ENCODE measurements at places on chromosomes 1 and 21. TPM values are rescaled to one million over a fixed set of nuclear protein-coding genes. Genes with fewer than 3 reads are reported as not detected.

Gene RAB3B
- under 0.01 TPM for total RNA-seq

Gene SV2A
- 0.58 TPM for total RNA-seq

Gene OR2L8
- total RNA-seq: not detected

Gene NPHS2
- 0.55 TPM for total RNA-seq

Gene SPRR2A
- total RNA-seq: not detected

Gene HES3
- total RNA-seq: not detected

Gene IL19
- not detected for total RNA-seq

GRCh38 chr1:46725736-46726108 lies 6.8 kb upstream of the EFCAB14 start:
- no peak for DNase-seq

GRCh38 chr1:31383967-31384366 lies 11.1 kb upstream of the FABP3 start:
- no peak for DNase-seq

- no peak for DNase-seq
Observed at GRCh38 chr1:230877146-230877923, 9.0 kb upstream of the C1orf198 start.

DNA sequence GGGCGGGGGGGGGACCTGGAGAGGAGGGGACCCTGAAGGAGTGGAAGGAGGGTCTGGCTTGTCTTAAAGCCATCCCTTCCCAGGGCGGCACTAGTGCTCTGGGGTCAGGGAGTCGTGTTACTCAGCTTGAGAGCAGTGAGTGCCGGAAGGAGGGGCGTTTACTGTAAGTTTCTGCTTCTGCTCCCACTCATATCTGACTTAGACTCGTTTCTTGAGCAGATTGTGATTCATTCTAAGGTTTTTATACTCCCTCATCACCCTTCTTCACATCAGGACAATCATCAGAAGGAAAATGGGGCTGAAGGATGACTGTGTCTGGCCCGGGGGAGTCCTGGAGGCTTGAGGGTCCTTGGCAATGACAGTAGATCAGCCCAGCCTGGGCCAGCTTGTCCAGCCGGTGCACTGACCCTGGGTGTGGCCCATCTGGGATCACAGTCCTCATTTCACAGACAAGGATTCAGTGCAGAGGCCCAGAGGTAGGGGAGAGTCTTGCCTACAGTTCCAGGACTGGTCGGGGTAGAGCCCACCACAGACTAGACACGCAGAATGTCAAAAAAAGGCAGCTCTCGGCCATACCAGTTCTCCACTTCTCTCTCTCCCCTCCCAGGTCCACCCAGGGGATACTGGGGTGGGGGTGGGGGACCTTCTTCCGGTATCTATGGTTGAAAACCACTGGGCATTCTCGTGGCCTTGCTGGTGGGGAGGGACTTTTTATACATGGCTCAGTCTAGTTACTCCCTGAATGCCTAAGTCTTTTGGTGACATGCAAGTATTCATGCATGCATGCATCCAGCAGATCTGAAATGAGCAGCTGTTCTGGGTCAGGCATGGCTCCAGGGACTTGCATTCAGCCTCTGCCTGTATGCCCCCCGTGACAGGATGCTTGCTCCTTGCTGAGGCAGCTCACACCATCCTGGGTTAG lies 5.1 kb downstream of the TNFRSF8 start:
- DNase-seq: peak; percentile 78

DNA sequence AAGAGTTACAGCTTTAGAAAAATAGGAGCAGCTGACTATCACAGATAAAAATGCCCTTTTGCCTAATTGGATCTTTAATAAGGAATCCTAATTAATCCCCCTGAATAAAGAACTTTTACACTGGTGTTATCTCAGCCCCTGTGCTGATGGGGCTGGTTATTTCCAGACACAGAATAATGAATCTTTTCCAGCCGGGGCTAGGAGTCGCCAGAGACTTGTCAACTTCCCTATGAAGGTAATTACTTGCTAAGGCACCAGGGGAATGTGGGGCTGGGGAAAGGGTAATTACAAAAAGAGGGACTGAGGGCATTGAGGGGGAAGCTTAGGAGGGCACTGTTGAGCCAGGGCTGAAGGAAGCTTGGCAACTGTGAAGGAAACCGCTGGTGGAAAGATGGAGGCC lies 34.5 kb downstream of the HMGB4 start:
- DNase-seq: no peak

- no peak for DNase-seq
Observed at GRCh38 chr1:98008373-98008772, 87.5 kb upstream of the DPYD start.

DNA sequence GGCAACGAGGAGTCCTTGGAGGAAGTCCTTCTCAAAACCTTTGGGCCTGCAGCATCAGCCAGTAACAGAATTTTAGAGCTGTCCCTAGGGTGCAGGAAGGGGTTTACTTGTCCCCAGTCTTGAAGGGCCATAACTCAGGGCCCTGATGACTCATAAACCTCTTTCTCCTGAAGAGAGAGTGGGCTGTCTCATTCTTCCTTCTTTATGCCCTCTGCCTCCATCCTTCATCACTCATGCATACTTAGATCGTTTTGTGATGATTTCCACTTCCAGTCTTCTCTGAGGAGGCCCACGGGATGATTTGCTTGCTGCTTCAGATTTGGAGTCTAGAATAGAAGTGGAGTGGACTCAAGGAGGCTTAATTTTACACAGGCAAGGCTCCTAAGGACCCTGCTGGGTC lies 60.2 kb downstream of the NDUFS5 start:
- DNase-seq: peak; percentile 36

DNA sequence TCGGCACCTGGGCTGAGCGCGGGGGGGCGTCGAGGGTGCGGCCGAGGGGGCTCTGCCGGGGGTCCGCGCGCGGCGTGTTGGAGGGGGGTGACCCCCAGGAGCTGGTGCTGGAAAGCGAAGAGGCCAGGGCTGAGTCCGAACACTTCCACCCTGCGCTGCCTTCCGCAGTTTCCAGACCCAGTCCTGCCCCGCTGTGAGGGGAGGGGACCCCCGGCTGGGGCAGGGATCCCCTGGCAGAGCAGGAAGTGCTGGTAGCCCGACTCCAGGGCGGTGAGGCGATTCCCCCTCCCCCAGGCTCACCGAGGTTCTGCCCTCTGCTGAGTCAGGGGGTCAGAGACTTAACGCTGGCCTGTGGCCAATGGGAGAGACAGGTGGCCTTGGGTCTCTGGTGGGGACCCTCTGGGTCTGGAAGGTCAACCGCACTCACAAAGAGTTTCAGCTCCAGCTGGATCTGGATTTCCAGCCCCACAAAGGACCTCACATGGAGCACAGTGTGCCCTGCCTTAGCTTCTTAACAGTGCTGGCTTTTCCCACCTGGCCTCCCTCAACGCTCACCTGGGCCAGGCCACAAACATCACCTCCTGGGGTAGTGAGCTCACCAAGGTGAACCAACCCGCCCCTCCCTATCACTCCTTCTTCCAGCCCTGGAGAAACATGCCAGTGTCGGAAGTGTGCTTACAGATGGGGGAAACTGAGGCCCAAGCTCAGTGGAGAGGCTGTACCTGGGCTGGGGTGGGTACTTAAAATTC lies 39.8 kb upstream of the SYNC start:
- DNase-seq: peak; percentile 52

DNA sequence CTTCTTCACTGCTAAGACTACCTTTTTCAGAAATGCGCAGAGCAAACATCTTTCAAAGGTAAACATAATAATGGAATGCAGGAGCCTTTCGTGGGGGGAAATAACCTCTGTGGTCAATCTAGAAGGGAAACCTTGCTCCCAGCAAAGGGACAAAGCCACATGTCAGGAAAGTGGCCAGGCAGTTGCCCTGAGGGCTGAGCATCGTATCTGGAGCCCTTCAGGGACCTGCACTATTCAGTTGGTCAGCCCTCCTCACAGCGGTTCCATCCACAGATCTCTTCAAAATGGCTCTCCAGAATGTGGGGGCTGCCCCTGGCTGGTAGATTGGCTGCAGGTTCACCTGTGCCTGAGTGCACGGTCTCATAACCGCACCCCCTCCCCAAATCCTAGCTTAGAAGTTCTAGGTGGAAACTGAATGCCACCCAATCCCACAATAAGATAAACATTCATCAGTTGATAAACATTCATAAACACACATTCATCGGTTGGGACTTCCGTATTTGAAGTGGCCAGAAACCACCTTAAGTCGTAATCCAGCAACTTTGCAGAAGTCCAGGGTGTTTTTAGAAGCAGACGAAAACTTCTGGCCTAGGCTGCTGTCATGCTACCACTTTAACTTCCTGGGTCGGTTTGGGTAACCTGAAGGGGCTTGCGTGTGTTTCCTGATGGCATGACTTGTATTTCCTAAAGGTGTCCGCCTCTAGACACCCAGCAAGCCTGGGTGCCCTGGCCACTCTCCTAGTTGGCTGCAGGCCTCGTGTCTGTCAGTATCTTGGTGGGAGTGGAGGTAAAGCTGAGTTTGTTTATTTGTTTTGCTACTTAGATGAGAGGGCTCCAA lies 50.5 kb downstream of the RASSF5 start:
- peak; percentile 28 for DNase-seq

GRCh38 chr1:171666114-171666769 lies 13.8 kb upstream of the MYOC start:
- no peak for DNase-seq

- no peak for DNase-seq
Observed at GRCh38 chr21:14918527-14918926, 146.3 kb downstream of the NRIP1 start.

- DNase-seq: no peak
Observed at GRCh38 chr1:158961178-158961577, 29.8 kb downstream of the PYHIN1 start.

- peak; percentile 12 for DNase-seq
Observed at GRCh38 chr1:183443011-183443410, 24.8 kb upstream of the NMNAT2 start.

DNA sequence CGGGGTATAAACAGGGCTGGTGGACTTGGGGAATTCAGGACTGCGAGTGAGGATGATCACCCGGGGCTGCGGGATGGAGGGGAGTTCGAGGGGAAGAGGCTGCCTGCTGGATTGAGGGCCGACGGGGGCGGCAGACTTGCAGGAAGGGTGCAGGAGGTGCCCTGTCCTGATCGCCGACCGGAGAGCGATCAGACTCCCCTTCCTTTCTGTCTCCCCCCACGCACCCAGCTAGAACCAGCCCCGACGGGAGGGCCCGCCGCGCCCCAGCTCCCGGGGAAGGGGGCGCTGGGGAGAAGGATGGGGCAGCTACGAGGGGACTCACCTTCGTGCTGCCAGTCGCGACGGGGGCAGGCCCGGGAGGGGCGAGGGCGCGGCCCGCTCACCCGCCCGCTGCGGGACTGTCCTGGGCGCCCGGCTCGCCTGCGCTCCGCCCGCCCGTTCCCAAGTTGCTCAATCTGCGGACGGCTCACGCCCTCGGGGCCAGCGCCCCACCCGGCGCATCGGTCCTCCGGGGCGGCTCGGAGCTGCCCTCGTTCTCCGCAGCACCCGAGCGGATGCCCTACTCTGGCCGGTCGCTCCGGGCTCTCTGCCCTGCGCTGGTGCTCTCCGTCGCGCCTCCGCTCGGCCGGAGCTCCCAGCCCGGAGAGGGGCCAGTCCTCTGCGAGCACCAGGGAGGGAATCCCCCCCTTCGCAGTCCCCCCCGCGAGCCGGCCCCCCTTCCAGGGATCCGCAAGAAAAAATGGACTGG lies at the start of gene RSPO1:
Gene RSPO1, minus strand, starts transcription at position 649 of the 748 bp plus-strand sequence. CDS start 5,231 bp downstream, outside the sequence.
- DNase-seq: no peak

DNA sequence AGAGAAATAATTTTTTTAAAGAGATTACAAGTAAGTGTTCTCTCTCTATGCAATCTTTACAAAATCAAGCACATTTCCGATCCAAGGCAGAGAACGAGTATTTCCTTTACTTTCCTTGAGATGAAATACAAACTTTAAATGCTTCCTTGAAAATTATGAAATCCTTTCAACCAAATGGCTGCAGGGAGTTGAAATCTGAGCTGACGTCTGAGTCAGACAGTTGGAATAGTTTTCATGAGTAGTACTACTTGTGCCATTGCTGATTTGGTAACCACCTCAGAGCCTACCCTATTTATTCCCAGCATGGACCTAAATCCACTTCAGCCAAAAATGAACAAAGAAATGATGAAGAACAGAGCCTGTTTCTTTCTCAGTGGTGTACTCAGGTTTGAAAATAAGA lies 183.6 kb downstream of the GIPC2 start:
- DNase-seq: no peak

DNA sequence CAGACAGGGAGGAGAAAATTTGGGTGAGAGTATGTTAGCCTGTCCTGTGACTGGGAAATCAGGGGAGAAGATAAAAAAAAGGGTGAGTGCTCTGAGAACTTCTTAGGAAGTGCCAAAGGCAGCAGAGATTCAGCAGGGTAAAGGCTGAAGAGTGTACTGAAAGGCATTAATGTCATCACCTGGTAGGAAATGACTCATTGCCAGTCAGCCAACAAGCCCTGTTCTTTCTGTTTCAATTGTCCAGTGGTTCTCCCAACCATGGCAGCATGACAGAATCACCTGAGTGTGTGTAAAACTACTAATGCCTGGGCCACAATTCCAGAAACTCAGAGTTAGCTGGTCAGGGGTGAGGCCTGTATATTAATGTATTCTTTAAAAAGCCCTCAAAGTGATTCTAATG lies 83.5 kb downstream of the INTS7 start:
- DNase-seq: no peak

DNA sequence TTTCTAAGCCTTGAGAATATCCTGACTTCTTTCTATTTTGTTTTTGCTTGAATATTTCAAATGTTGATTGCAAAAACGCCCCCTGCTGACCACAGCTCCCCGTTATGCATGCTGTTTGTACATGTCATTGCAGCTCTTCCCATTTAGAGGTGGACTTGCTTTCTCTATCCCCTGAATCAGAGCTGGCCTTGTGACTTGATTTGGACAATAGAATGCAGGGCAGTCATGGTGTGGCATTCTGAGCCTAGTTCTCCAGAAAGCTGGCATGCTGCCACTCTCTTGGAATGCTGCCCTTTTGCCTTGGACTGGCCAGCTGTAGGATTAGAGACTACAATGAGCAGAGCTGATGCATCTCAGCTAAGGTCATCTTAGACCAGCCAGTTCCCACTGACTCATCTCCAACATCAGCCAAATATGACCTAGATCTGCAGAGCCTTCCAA lies 1561.5 kb downstream of the MRPL39 start:
- peak; percentile 66 for DNase-seq

DNA sequence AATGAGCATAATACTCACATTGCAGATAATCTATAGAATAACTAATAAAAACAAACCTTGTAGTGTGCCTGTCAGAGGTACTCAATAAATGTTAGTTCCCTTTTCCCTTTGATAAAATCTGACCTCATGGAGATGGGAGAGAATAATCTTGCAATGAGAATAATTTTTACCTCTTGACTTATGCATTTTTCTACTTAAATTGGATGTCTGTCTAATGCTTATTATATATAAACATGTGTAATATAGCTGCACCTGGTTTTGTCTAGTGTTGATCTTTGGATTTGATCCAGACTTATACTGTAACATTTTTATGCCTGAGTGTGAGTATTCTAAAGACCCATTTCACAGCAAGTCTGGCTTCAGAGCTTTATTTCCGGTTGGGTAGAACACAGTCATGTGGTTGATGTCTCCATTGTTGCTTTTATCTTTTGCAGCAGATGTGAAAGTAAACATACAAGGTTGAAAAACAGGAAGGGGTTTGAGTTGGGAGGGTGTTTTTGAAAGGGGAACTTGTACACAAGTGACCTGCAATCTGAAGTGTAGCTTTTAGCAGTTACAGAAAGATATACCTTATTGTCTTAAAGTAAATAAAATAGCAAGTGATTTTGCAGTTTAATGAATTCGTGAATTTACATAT lies 12.4 kb downstream of the EPB41 start:
- DNase-seq: no peak

All from stomach (tissue), 19 donors.